Central memory CD8-positive, alpha-beta T cell (primary cell): ENCODE measurements at places on chromosomes 11 and 22.
A peak's percentile ranks its signal among the peaks of the same experiment; 100 is the strongest.

- no peak for DNase-seq
Observed at GRCh38 chr11:62034036-62034338, 66.6 kb upstream of the FTH1 start.

- no peak for DNase-seq
Observed at GRCh38 chr11:29336727-29337575, 679.9 kb downstream of the KCNA4 start.

DNA sequence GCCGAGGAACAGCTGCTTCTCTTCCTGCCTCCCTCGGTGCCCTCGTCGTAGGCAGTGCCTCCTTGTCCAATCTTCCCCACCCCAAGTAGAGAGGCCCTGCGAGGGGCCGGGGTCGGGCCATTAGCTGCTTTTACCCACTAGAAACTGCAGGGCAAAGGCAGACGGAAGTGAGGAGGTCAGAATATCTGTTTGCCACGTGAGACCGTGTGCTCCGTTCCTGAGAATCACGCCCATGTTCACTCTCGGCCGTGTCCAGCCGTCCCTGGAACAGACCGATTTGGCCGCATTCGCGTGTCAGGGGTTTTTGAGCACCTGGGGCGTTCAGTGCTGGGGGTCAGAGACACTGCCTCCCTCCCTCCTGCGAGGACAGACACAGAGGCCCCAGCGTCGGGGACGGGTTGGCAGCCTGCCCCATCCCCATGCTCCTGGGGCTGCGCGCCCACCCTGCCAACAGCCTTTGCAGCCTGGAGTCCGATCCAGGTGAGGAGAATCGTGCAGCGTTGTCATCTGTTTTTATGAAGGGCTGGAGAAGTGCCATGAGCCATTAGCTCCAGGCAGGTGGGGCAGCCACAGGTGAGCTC is 982.2 kb downstream of the BRD1 start:
- no peak for DNase-seq

DNA sequence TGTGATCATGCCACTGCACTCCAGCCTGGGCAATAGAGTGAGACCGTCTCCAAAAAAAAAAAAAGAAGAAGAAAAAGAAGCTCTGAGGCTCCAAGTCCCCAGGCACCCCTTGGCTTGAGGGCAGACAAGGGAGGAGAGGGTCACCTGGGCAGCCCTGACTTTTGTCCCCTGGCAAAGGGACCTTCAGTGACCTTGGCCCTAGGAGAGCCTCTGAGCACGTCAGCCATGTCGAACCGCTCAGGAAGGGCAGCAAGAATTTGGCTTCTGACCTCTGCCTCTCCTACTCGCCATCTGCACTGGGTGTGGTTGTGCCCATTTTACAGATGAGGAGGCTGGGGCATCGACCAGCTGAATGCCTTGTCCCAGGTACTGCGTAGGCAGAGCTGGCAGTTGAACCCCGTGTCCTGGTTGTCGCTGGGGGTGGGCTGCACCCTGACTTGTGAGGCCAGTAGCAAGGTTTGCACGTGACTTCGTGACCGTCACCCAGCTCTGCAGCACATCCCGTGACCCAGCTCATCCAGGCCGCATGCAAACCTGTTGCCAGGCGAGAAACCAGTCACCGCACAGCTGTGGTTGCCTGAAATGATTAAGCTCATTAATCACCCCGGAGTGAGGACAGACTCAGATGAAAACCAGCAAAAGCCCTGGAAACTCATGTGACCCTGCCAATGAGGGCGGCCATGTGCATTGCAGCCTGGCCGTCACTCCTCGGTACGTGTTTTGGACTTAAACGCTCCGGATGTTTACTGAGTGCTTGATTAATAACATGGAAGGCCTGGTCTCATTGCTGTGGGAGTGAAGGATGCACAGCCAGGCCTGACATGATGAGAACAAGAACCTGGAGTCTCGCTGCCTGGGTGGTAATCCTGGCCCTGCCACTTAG is 47.7 kb upstream of the PPP6R3 start:
- no peak for DNase-seq

- no peak for DNase-seq
Observed at GRCh38 chr22:45892681-45893461, 84.1 kb downstream of the WNT7B start.

- DNase-seq = no peak
Observed at GRCh38 chr11:65382804-65383368, 440 bp upstream of the SLC25A45 start.

GRCh38 chr11:22797047-22797446 is 32.6 kb downstream of the SVIP start:
- no peak for DNase-seq

GRCh38 chr11:2507212-2507901 is 62.5 kb downstream of the KCNQ1 start:
- no peak for DNase-seq

- no peak for DNase-seq
Observed at GRCh38 chr11:57477507-57478189, 17.3 kb downstream of the RTN4RL2 start.

GRCh38 chr11:101553891-101554292 is 29.9 kb downstream of the TRPC6 start:
- no peak for DNase-seq

GRCh38 chr11:35165423-35166368 is 26.7 kb downstream of the CD44 start:
- peak; percentile 93 for DNase-seq

GRCh38 chr11:27139742-27140367 is 99.2 kb downstream of the BBOX1 start:
- no peak for DNase-seq

- no peak for DNase-seq
Observed at GRCh38 chr11:2844116-2844842, 41.3 kb downstream of the CDKN1C start.

- DNase-seq = no peak
Observed at GRCh38 chr11:62953811-62954210, 31.0 kb downstream of the SLC22A6 start.

DNA sequence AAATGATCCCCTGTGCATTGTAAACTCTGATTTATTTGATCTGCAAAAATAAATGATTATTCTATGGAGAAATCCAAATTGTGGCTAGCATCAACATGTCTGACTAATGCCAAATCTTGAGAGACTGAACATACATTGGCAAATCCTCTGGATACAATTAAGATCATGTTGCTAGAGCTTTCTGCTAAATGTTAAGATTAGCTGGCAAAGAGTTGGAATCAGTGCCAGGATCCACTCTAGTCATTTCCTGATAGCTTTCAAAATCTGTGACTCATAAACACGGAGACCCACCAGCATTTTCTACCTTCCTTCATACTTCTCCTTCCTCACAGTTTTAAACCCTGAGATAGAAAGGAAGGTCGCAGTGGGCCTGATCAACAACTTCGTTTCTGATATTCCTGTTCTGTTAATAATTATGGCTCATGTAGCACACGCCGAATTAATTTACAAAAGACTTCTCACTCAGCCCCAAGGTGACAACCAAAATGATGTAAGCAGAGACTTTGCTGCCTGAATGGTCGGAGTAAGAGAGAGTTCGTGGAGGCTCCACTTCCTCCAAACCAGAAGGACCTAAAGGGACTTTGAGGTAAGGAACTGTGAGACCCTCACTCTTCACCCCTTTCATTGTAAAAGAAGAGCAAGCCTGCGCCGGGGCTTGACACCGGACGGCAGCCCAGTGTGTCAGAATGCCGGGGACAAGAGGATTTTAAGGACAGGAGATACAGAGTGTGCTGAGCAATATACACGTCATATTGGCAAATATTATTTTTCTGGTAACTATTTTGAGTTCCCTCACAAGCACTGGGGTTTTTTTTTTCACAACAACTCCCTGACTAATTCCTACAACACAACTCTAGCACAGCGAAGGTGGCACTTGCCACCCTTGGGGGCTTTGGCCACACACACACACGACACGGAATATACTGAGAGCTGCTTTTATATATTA is 42.0 kb downstream of the SERPINH1 start:
- no peak for DNase-seq

GRCh38 chr11:119635776-119636175 is 93.2 kb downstream of the NECTIN1 start:
- DNase-seq = no peak

- DNase-seq = no peak
Observed at GRCh38 chr22:18075720-18076497, 1.9 kb upstream of the PEX26 start.

- no peak for DNase-seq
Observed at GRCh38 chr11:130034236-130034635, 31.6 kb upstream of the PRDM10 start.

GRCh38 chr11:84549217-84549616 is 1077.9 kb downstream of the DLG2 start:
- no peak for DNase-seq

GRCh38 chr11:35237351-35237750 is 98.4 kb downstream of the CD44 start:
- no peak for DNase-seq

DNA sequence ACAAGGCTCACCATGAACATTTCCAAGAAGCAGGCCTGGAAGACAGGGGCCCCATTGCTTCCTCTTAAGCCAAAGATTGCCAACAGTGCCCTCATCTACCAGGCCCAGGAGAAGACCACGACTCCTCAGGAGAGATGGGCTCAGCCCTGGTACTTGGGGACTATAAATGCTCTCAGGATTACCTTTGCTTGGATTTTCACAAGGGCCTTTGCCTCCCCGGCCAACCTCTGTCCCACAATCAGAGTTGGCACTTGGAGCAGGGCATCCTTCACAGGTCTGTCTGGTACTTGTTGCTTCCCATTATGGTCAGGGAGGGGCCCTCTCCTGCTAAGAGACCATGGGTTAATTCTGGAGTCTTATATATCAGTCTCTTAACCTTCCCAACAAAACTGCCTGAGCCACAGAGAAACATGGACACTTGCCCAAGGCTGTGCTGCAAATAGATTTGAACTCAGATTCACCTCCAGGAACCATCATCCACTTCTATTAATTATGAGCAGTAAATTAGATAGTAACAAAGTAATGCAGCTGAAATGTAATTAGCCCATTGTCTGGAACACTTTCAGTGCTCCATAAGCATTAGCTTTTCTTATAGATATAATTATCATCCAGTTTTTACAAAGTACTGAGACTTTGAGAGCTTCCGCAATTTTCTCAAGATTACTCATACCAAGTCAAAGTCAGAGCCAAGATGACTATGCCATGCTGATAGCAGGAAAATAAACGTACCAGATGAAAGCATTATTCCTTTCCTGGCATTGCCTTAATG is 33.5 kb downstream of the POU2AF3 start:
- no peak for DNase-seq

DNA sequence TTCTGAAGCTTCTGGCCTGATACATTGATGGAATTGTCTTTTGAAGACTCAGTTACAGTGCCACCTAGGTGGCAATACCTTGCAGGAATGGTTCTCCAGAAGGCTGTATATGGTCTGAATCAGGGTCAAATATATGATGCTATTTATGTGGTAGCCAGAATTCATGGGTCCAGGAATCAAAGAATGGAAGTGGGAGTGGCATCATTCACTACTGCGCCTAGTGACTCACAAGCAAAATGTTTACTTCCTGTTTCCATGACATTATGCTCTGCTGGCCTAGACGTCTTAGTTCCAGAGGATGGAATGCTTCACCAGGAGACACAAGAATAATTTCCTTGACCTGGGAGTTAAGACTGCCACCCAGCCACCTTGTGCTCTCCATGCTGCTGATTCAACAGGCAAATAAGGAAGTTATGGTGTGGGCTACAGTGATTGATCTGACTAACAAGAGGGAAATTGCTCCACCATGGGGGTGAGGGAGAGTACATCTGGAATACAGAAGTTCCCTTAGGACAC is 491.8 kb downstream of the ETS1 start:
- DNase-seq = no peak

GRCh38 chr11:93033093-93033492 is 63.6 kb downstream of the MTNR1B start:
- no peak for DNase-seq

DNA sequence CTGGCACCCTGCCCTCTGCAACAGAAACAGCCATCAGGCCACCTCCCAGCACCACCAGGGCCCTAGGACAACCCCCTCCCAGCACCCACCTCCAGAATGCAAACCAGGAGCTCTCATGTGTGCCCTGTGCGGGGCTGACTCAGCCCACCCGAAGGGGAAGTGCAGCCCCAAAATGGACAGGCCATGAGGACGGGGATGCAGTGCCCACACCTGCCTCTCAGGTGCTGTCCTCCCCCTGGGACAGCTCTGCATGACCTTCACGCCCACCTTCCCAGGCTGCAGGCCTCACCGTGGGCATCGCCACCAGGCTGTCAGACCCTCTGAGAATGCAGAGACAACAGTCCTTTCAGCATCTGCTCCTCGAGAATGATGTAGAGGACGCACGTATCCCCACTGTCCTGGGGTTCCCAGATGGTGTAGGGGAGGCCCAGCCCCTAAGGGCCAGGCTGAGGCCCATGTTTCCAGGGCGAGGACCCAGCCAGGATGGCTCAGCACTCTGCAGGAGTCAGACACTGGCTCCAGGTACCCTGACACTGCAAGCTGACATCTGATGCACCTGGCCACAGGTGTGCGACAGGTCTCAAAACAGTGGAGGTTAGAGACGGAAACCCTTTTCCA is 13.5 kb downstream of the MOB2 start:
- no peak for DNase-seq

DNA sequence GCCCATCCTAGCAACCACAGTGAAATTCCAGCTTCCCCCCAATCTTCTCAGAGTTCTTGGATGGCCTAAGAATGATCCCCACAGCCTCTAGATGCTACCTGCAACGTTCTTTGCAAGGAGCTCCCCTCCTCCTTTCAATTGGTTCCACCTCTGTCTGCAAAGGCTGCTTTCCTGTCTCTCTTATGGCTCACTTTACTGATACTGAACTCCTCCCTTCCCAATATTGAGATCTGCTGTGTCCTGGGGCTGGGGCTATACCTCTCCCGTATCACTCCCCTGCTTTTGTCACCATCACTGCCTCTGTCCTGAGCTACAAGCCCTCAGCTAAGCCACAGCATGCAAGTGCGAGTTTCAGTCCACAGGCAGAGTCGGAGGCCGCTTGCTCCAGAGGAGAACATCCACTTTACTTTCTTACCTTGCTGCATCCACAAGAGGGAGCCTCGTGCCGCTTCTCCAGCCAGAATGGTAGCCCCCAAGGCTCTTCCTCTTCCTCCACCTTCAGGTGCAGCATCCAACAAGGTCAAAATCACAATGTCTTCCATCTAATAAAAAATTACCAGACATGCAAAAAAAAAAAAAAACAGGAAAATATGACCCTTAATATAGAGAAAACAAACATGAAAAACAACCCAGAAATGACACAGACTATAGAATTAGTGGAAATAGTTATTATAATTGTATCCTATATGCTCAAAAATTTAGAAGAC is 48.6 kb upstream of the TMEM45B start:
- no peak for DNase-seq

DNA sequence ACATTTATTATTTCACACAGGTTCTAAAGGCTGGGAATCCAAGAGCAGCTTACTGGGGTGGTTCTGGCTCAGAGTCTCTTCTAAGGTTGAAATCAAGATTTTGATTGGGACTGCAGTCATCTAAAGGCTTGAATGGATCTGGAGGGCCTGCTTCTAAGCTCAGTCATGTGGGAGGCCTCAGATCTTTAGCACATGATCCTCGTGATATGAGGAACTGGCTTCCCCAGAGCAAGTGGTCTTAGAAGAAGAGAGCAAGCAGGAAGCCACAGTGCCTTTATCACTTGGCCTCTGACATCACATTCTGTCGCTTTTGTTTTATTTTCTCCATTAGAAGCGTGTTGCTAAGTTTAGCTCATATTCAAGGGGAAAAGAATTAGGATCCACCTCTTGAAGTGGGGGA is 88.9 kb downstream of the ARFGAP2 start:
- no peak for DNase-seq

- DNase-seq = no peak
Observed at GRCh38 chr11:94897330-94897768, 76.0 kb downstream of the CWC15 start.
